Activated naive CD8-positive, alpha-beta T cell treated with anti-CD3 and anti-CD28 coated beads for 36 hours (primary cell): ENCODE measurements at places on chromosomes 16 and 17.
A peak's percentile ranks its signal among the peaks of the same experiment; 100 is the strongest.

GRCh38 chr16:56163938-56164337, 27.4 kb upstream of the GNAO1 start:
- no peak for DNase-seq

GRCh38 chr17:41527063-41528023, 765 bp downstream of the KRT19 start:
- no peak for DNase-seq

GRCh38 chr17:18959845-18960240, 7.9 kb downstream of the SLC5A10 start:
- no peak for DNase-seq

- DNase-seq = no peak
These were observed 10.5 kb upstream of the GSE1 start for GRCh38 chr16:85602402-85603202.

DNA sequence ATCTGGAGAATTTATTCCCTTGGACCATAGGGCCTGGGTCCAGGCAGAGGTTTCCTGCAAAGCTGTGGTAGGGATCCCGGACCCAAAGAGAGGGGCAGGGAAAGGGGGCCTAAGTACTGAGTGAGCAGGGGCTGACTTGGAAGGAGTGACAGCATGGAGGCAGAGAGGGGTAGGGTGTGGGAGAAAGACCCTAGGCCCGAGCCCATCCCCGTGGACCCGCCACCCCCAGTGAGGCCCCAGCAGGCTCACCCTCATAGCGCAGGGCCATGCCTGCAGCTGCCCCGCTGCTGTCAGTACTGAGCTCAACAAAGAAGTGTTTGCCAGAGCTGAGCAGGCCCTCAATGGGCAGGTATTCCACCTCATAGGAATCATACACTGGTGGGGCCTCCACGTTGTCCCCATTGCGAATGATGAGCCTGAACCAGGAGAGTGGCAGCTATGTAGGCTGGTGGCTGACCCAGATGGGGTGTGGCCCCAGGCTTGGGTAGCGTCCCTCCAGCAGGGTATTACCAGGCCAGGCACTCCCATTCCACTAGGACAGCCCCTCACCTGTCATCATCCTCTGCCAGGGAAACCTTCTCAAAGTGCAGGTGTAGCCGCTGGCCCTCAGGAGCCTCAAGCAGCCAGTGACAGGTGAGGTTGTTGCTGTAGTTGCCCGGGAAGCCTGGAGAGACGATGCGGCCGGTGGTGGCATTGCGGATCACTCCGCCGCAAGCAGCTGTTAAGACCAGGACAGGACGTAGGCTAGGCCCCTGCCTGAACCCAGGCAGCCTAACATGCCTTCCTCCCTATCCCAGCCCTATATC, 9.1 kb upstream of the PHF12 start:
- no peak for DNase-seq

- no peak for DNase-seq
These were observed 15.3 kb downstream of the CA7 start for GRCh38 chr16:66859397-66860068.

DNA sequence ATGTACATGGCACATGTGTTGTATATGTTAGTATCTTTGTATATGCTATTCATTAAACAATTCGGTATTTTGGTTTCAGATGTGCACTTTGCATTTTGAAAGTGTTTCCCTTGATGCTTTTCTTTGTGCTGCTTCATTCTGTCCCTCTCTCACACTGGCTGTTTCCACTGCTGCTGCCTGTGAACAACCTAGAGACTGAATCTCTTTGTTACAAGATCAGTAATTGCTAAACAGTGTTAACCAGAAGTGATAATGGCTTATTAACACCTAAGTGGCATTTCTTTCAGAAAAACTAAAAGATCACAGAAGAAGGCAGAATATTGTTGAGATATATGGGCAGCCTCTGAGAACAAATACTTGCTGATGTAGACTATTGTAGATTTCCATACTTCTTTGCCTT, 84.7 kb downstream of the KIF2B start:
- no peak for DNase-seq

- no peak for DNase-seq
These were observed 1.3 kb downstream of the C17orf67 start for GRCh38 chr17:56832446-56832845.

DNA sequence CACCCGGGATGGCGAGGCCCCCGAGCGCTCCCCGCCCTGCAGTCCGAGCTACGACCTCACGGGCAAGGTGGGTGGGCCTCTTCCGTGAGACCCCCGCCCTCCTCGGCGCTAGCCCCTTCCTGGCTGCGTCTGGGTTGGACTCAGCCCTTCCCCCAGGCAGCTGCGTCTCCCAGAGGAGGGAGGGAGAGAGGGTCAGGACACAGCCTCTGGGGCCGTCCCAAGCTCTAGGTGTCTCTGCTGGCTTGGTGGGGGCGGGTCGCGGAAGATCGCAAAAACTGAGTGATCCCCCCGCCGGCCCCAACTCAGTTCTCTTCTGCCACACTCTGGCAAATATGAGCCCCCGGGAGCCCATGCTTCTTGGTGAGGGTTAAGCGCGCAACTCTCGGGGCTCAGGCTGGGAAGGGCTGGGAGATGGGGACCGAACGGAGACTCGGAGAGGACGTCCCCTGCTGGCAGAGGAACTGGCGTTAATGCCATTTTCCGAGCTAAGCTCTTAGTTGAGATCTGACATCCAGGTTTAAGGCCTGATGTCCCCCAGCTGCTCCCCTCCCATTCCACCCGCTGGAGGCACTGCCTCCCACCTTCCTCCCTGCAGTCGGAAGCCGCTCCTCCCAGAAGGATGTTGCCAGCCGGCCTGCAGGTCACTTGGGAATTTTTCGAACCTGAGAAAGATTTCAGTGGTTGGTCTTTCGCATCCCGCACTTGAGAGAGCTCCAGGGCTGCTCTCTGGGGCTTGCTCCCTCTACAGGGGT, 419 bp downstream of the RAB37 start:
- DNase-seq = no peak

GRCh38 chr17:66507982-66508760, 205.8 kb downstream of the PRKCA start:
- no peak for DNase-seq

GRCh38 chr17:66786107-66786506, 48.8 kb upstream of the CACNG5 start:
- DNase-seq = no peak

DNA sequence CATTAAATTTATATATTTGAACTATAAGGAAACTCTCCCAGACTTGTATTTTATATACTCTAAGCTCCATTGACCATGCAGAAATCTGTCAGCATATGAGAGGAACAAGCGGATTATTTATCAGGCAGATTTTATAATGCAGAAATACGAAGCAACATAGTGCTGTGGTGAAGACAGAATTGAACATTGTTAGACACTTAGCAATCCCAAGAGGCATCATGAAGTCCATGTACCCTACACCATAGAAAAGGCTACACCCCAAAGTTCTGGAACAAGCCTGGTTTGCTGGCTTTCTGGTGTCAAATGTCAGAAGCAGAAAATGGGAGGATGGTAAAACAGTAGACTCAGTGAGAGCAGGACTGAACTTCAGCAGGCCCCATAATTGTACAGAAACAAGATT, 241.1 kb downstream of the PRKCA start:
- DNase-seq = no peak

DNA sequence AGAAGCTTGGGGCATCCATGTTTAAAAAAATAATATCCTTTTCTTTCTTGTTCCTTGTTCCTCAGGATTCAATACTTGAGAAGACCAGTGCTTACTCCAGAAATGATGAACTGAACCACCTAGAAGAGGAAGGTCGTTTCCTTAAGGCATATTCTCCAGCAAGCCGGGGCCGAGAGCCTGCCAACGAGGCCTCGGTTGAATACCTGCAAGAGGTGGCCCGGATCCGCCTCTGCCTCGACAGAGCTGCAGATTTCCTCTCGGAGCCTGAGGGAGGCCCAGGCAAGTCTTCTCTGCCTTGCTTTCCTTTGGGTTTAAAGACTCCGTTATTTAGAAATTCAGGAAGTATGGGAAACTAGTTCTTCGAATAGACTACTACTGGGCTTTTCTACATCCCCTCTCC, 42.5 kb upstream of the ENDOV start:
- DNase-seq = no peak

DNA sequence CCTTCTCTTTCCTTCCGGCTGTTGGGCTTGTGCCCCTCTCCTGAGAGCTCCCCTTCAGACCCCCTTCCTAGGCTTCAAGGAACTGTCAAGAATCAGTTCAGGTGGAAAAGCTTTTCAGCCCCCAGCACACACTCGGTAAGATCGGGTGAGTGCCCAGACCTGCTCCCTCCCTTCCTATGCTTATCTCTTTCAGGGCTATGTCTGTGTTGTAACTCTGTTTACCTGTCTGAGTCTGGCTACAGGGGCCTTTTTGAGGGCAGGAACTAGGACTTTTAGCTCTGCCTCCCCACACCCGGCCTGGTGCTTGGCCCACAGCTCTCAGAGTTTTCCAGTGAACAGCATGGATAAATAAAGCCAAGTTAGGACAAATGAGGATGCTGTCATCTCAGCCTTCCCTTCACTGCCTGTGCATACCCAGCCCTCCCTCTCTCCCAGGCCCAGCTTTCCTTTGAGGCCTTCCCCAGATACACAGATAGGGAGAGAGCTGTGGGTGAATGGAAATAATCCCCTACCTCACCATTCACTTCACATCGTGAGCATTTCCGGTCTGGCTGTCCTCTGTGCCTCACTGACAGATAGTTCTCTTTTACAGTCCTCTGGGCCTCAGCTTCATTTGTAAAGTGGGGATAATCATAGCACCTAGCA, 5.7 kb upstream of the MRPS23 start:
- no peak for DNase-seq

GRCh38 chr16:3492356-3492755, 2.9 kb downstream of the C16orf90 start:
- no peak for DNase-seq

GRCh38 chr17:8941980-8942622, 23.4 kb downstream of the PIK3R5 start:
- no peak for DNase-seq

DNA sequence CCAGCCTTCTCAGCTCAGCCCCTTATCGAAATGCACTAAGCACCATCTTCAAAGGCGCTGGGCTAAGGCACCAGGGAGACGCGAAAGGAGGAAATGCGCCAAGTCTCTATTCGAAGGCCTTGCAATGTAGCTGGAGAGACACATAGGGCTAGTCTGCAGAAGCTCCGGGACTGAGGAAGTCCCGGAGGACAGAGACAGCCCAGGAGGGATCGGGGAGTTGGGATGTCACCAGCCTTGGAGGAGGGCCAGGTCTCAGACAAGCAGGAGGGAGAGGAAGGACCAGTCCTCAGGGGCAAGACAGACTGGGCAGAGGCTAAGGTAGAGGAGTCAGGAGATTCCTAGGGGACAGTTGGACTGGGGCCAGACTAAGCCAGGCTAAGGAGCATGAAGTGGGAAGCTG, 8.5 kb downstream of the C17orf100 start:
- DNase-seq = no peak

DNA sequence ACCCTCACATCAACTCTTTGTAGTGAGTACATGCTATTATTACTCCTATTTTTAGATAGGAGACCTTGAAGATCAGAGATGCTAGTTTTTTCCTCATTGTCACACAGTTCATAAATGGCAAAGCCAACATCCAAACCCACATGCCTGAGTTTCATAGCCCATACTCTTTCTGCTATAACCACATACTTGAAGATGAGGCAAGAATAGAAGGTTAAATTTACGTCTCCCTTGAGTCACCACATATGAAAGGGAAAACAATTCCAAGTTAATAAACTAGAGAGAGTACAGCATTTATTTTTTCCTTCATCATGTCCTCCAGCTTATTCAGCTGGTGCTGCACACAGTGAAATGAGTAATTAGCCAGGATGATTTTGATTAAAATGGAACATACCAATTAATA, 23.7 kb downstream of the NUDT7 start:
- no peak for DNase-seq

- DNase-seq = no peak
These were observed 125.9 kb upstream of the HS3ST3A1 start for GRCh38 chr17:13727441-13728171.

- DNase-seq = no peak
These were observed 6.6 kb downstream of the NHERF2 start for GRCh38 chr16:2033057-2033908.

DNA sequence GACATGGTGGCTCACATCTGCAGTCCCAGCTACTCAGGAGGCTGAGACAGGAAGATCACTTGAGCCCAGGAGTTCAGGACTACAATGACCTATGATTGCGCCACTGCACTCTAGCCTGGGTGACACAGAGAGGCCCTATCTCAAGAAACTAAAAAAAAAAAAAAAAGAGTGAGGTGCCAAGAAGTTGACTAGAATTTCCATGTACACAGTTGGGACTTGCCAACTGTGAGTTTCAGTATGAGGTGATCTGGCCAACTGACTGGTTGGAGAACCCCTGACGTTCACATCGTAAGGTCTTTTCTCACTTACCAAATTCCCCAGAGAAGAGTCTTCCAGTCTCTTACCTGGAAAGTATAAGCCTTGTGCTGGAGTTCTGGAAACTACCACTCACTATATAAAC, 3.1 kb upstream of the MED11 start:
- no peak for DNase-seq

- no peak for DNase-seq
These were observed 66.6 kb upstream of the TMEM97 start for GRCh38 chr17:28252436-28252835.

GRCh38 chr17:58051468-58051867, 31.8 kb upstream of the DYNLL2 start:
- DNase-seq = no peak

GRCh38 chr17:66386498-66387351, 84.3 kb downstream of the PRKCA start:
- no peak for DNase-seq

- no peak for DNase-seq
These were observed 1.4 kb downstream of the HES7 start for GRCh38 chr17:8122422-8122923.

DNA sequence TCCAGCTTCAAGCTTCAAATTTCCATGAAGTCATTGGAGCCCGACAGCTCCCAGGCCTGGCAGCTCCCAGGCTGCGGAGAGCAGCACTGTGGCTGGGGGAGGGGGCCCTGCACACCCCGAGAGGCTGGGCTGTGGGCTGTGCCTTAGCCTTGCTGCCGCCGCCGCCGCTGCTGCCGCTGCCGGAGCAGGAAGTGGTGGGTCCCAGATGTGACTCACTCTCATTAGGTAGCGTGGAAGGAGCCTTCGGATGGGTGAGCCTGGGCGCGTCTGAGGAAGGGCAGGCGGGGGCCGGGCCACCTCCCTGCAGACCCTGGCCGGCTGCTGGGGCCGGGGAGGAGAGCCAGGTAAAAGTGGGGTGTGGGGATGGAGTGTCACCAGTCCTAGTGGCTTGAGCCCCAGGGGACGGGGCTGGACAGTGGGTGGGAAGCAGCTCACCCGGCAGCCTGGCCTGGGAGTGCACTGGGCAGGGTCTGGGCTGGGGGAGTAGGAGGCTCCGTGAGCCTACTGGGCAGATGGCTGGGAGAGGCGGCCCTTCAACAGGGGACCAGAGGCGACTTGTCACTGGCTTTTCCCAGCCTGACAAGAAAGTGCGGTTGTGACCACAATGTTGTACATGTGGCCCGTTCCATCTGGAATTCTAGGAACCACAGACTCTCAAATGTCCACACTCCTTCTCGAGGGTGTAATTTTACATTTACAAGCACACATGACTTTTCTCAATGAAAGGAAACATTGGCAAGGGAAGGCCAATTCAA, at the start of gene ADCY7:
ADCY7 (plus strand) TSS at position 215 of the 755 bp plus-strand sequence. CDS start 21,629 bp downstream, outside the sequence.
- peak; percentile 88 for DNase-seq
